ENCODE measurements at places on chromosomes 5 and 9. TPM values are rescaled to one million over a fixed set of nuclear protein-coding genes. Genes with fewer than 3 reads are reported as not detected.

Gene RNF183
- not detected for total RNA-seq

Gene BTNL8
- not detected for total RNA-seq

Gene OLFML2A
- total RNA-seq: 0.14 TPM

Gene F2RL1
- total RNA-seq: 0.20 TPM

DNA sequence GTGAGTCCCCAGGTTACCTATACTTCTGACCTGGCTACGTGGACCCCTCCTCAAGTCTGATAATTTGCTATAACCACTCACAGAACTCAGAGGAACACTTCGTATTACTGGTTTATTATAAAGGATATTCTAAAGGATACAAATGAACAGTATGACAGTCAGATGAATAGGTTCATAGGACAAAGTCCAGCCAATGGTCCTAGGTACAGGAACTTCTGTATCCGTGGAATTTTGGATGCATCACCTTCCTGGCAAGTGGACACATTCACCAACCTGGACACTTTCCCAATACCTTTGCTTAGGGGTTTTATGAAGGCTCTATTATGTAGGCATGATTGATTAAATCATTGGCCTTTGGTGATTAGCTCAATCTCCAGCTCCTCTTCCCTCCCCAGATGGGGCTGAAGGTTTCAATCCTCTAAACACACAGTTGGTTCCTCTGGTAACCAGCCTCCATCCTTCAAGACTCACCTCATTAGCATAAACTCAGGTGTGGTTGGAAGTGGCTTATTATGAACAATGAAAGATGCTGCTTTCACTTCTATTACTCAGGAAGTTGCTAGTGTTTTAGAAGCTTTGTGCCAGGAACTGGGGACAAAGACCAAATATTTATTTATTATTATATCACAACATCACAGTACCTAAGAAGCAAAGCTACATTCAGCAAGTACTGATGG lies 149.6 kb upstream of the ELL2 start:
- peaks cover 4% of the 10 kb centered on the region for H3K4me1 ChIP-seq
- H3K27ac ChIP-seq: no peak overlapping the region
- no peaks in the 10 kb centered on the region for H3K27me3 ChIP-seq

DNA sequence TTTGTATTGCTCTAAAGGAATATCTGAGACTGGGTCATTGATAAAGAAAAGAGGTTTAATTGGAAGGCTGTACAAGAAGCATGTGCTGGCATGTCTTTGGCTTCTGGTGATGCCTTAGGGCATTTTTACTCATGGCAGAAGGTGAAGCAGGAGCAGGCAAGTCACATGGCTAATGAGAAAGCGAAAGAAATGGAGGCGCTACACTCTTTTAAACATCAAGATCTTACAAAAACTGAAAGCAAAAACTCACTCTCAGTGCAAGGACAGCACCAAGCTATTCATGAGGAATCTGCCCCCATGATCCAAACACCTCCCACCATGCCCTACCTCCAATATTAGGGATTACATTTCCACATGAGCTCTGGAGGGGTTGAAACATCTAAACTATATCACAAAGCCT lies 1458.8 kb upstream of the ACO1 start:
- H3K27ac ChIP-seq: no peak overlapping the region
- H3K4me3 ChIP-seq: no peak overlapping the region
- H3K27me3 ChIP-seq: no peaks in the 10 kb centered on the region
- no peak for DNase-seq
- H3K4me1 ChIP-seq: no peaks in the 10 kb centered on the region

GRCh38 chr9:94706922-94707321 lies 19.6 kb upstream of the AOPEP start:
- H3K27ac ChIP-seq: no peak overlapping the region
- H3K4me3 ChIP-seq: no peak overlapping the region
- no peaks in the 10 kb centered on the region for H3K27me3 ChIP-seq
- H3K4me1 ChIP-seq: peaks cover 8% of the 10 kb centered on the region
- H3K36me3 ChIP-seq: no peaks in the 10 kb centered on the region
- no peak for DNase-seq

- H3K36me3 ChIP-seq: no peaks in the 10 kb centered on the region
- no peak for DNase-seq
- H3K27ac ChIP-seq: no peak overlapping the region
- no peaks in the 10 kb centered on the region for H3K27me3 ChIP-seq
- no peak overlapping the region for H3K4me3 ChIP-seq
These were observed 57.7 kb upstream of the MAST4 start for GRCh38 chr5:66538531-66538930.

DNA sequence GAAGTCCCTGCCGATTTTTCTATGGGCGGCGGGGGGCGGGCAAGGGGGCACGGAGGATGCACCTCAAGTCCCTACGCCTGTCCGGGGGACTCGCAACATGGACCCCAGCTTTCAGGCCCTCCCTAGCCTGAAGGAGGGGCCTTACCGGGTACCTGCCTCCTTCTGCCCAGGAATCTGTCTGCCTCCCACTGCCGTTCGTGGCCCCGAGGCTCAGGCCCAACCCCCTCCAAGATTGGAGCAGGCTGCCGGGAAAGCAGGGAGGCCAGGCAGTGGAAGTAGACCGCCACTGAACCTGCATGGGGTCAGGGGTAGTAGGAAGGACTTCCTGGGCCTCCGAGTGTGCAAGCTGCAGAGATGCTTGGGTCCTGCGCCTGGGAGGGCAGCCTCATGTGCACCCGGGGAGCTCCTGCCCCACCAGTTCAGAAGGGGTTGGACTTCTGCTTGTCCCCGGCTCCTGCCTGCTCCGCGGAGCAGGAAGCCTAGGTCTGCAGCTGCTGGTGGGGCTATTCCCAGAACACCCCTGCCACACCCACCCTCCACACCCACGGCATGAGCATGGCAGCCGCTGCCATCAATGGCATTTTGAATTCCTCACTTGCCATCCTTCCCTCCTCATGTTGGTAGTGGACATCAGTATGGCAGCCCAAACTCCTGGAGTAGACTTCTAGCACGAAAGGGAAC lies 1312.7 kb upstream of the ACO1 start:
- no peaks in the 10 kb centered on the region for H3K4me1 ChIP-seq
- H3K36me3 ChIP-seq: no peaks in the 10 kb centered on the region
- H3K27me3 ChIP-seq: no peaks in the 10 kb centered on the region

All from neural crest cell (in vitro differentiated cells).